ENCODE measurements at places on chromosomes 7 and 10.

DNA sequence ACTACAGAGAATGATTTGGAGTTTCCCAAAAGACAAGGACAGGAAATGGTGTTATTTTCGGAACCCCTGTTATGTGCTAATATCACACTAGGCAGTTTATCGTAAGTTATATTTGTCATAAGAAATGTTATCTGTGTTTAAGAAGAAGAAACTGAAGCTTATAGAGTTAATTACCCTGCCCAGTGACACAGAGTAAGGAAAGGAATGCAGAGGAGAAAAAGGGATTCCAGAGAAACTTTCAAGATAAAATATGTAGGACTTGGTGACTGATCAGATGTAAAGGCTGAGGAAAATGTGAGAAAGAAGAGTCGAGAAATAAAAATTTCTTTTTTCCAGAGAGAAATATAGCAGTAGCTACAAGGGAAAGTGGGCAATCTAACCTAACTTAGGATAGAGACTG is 63.5 kb upstream of the ZNF746 start:
- DNase-seq, result no peak

DNA sequence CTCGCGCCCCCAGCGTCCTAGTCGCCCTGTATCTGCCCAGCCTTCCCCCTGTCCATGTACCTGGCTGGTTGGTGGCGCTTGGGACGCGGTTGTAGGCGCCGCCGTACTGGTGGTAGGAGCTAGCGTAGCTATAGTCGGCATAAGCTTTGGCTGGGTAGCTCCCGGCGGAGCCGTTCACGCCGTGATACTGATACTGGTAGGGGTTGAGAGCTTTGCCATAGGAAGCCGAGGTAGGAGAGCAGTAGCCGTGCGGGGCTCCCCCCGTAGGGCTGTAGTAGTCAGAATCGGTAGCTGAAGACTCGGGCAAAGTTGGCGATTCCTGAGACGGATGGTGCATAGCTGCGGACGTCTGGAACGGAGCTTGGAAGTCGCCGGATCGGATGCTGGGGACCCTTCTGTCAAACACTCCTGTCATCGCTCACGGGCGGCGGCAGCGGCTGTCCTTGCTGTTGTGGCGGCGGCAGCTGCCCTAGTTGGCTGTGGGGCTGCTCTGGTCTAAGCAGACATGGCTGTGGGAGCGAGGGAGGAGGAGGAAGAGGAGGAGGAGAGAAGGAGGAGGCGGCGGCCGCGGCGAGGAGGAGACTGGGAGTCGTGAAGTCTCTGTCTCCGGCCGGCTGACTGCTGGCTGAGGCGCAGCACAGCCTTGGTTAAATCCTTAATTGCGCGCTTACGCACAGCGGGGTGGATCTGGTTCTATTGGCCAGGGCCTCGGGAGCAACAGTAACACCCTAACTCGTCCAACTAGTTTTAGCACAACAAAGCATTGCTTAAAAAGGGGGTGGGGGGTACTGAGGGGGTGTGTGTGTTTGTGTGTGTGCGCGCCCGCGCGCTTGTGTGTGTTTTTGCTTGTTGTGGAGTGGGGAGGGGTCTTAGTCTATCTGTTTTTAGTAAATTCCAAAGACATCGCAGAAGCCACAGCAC is at the start of gene DLX5:
Gene DLX5, minus strand, starts transcription at position 623 of the 921 bp plus-strand sequence. Its CDS starts 208 bp downstream, at position 415.
- no peak for DNase-seq

DNA sequence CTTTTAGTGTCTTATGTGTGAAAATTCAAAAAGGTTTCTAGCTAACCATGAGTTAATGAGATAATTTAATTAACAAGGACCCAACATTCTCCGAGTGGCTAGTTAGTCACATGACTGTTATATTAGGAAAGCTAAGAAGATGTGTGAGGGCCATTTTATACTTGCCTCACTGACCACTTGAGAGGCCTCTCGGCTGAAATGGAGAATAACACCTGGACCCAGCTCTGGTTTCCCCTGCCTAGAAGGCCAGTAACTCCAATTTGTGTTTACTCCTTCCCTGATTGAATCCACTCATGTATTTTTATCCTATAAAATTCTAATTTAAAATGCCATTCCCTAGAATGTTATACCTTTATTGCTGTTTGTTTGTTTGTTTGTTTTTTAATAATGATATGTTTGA is 1091.2 kb downstream of the KCNMA1 start:
- DNase-seq, result no peak

DNA sequence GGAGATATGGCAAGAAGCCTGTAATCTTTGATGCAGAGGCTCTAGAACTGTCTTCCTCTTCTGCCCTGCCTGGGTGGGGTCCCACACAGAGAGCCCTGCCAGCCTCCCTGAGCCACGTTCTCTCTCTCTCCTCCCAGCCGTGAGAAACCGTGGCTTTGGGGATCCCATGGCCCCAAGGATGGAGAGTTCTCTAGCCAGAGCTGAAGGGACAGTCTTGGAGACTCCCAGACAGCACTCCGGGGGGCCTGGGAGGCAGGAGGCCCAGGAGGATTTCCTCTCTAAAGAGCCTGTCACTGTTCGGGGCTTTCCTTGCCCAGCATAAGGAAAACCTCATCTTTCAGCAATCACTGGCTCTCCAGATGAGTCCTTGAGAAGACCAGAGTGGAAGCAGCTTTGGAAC is 227.1 kb downstream of the ARHGAP12 start:
- no peak for DNase-seq

GRCh38 chr7:44212018-44212417 is 11.2 kb downstream of the YKT6 start:
- DNase-seq, result no peak
